ENCODE measurements at places on chromosomes 16 and 17.

DNA sequence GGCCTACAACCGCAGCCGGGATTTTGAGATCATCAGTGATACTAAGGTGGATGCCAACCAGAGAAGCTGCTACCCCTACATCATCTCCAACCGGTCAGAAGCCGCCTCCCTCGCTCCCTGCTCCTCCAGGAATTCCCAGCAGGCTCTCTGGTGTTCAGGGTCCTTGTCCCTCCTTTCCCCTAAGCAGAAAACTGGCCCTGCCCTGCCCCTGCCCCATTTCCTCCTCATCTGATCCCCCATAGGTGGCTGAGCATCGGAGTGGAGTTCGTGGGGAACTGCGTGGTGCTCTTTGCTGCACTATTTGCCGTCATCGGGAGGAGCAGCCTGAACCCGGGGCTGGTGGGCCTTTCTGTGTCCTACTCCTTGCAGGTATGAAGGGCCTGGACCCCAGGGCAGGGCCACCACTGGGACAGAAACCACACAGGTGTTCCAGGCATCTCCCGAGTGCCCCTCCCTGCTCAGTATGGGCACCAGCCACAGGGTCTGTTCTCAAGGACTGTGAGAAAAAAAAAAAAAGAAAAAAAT lies 29.8 kb downstream of the ANKRD40 start:
- DNase-seq: no peak

DNA sequence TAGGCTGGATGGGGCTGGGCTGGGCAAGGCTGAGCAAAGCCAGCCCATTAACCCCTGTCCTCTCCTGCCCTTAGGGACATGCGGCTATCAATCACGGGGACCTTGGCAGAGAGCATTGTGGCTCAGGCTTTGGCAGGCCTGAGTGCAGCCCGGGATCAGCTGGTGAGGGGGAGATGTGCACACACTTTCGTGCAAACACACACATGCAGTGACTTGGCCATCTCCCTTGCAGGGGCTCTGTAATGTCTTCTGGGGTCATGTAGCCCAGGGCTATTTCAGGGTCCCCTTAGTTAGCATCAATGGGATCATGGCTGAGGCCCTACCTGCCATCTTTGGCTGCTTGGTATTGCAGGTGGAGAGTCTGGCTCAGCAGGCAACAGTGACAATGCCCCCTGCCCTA lies 6.9 kb downstream of the CARMIL2 start:
- DNase-seq: no peak

DNA sequence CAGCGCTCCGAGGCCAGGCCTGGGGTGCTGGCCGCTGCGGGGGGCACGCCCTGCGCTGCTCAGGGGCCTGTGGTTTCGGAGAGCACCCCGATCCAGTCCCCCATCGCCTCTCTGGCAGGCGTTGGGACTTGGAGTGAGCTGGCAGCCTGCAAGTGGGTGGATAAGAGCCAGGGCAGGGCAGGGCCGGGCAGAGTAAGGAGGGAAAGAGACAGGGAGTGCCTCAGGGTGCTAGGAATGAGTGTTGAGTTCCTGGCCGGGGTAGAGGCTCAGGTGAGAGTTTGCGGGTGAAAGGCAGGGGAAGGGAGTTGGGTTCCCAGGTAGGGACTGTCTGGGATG lies 1.3 kb downstream of the CDH13 start:
- no peak for DNase-seq

DNA sequence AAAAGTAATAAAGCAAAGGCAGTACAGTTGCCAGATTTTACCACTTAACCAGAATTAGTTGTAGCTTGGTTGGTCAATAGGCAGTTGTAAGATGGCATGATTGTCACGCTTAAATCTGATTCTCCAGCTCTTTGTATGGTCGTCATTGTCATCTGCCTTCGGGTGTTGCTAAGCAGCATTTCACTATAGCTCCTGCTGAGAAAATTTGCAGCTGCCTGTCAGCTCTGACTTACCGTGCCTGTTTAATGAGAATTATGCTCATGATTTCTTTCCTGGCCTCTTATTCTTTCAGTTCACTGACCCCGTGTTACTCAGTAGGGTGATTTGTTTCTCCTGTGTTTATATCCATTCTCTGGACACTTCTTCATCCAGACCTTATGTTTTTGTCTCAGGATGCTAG lies 66.7 kb downstream of the TANGO6 start:
- DNase-seq: no peak
